Fibroblast of skin of right biceps (primary cell): ENCODE measurements at places on chromosomes 3 and 15.

DNA sequence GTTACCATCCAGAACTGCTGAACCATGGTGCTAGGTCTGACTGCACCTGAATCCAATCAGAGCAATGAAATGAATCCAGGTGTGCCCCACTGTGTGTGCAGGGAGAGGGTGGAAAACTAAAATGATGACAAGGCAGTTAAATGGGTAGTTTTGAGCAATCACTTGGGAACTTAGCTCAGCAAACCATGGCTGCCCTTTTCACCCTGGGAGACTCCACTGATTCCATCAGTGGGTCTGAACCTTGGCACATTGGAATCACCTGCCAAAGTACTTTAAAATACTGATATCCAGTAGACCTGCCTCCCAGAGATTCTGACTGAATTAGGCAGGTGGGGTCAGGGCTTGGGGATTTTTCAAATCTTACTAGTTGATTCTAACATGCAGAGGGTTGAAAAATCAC is 59.8 kb upstream of the USP3 start:
- no peak for DNase-seq

GRCh38 chr15:62465173-62465572 is 300.1 kb upstream of the C2CD4B start:
- no peak for DNase-seq

- DNase-seq: peak; percentile 24
These were observed 560.3 kb upstream of the NR2F2 start for GRCh38 chr15:95770196-95770595.

- peak; percentile 68 for DNase-seq
These were observed at the start of gene SEMA3F for GRCh38 chr3:50154840-50155490. SEMA3F (plus strand) TSS chr3:50155324; CDS start chr3:50159623, 4,299 bp downstream.

DNA sequence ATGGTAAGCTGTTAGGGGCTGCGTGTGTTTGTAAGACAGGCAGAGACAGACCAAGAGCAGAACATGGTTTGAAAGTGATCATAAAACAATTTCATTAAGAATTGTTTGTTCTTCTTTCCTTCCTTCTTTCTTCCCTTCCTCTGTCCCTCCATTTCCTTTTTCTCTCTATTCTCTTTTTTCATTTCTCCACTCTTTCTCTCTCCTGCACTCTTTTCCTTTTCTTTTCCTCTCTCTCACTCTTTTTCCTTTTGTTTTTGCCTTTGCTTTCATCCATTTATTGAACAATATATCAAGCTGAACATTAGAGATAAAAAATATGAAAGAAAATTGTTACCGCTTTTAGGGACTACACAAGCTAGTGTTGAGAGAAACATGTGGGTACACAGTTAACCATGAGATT is 62.2 kb upstream of the GOLIM4 start:
- DNase-seq: no peak

GRCh38 chr15:27427276-27427675 is 456.3 kb downstream of the GABRG3 start:
- DNase-seq: no peak

DNA sequence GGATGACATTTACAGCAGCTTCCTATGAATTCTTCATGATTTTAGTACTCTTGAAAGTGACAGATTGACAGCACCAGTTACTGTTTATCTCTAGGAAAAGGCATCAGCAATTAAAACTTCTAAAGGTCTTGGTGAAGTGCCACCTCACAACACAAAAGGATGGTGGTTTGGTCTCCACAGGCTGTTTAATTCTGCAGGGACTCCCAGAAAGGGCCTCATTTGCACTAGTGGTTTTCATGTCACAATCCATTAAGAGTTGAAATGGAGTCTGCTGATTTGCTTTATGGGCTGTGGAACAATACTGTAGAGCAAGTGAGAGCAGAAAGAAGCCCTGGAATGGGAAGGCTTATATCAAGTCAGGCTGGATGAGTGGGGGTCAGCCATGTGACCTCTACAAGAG is 225.3 kb upstream of the KCNMB2 start:
- DNase-seq: no peak

GRCh38 chr3:72489901-72490300 is 358.3 kb downstream of the SHQ1 start:
- DNase-seq: no peak

- DNase-seq: no peak
These were observed 97.0 kb downstream of the RPL39L start for GRCh38 chr3:187042346-187042745.

GRCh38 chr3:32335365-32336112 is 56.1 kb upstream of the CMTM7 start:
- DNase-seq: no peak

DNA sequence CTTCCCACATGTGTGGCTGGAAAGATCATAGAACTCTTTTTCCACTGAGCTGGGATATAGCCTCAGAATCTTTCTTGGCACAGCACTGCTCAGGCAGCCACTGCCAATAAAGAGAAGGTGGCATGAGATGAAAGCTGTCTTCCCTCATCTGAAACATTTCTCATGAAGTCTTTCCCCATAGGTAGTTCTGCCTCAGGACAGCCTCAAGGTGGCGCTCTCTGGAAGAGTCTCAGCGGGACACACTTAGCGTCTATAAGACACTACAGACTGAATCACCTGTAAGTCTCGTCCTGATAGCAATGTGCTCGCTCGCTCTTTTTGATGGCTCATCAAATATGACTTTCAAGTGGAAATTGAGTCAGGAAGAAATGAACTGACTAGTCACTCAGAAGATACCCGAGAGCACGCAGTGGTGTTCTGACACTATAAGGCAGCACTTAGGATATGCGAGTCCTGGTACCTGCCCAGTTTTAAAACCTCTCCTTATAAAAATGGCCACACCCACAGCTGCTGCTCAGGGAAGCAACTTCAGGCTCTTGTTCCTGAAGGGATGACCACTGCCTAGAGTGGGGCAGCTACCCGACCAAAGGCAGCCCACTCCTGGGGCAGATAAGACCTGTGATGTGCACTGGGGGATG is 269.5 kb downstream of the SUCLG2 start:
- peak; percentile 54 for DNase-seq

DNA sequence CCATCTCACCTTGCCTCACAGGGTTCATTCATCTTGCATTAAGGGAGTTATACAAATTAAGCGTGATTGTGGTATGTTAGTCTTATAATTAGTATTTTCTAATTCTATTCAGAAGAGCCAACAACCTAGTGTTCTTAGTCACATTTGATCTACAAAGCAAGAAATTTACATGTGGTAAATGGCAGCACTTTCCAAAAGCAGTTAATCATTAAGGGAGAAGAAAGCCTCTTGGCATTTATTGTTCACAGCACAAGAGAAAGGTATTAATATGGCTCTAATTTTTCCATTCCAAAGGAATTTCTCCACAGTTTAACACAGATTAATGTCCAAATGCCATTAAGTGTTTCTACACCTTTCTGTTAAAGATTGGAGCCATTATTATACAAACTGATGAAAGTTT is 1077.1 kb downstream of the ZPLD1 start:
- no peak for DNase-seq

GRCh38 chr3:120145542-120146285 is 51.5 kb upstream of the GSK3B start:
- DNase-seq: peak; percentile 66

- no peak for DNase-seq
These were observed 262.2 kb downstream of the MEX3B start for GRCh38 chr15:81783586-81783985.

GRCh38 chr15:64013179-64014062 is 32.9 kb downstream of the DAPK2 start:
- peak; percentile 31 for DNase-seq
